AG20443 (cell line): ENCODE measurements at places on chromosomes 7 and 10.

DNA sequence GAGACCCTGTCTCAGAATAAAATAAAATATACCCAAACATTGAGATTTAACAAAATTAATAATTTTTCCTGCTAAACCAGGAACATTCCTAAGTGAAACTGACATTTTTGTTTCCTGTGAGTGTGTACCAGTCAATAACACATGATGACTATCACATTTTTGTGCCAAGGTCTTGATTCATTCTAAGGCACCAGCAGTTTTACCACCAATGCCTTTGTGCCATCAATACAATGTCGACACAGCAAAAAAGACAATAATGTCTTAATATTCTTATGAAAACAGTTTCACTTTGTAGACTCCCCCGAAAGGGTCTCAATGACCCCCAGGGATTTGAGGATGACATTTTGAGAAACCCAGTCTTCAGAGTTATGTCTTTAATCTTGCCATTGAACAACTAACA lies 7.2 kb upstream of the CADPS2 start:
- DNase-seq: no peak

- no peak for DNase-seq
Measured at GRCh38 chr7:15667991-15668390, 18.5 kb downstream of the MEOX2 start.

- no peak for DNase-seq
Measured at GRCh38 chr7:151717415-151717814, 159.5 kb downstream of the PRKAG2 start.

- no peak for DNase-seq
Measured at GRCh38 chr10:131928248-131929095, 27.7 kb downstream of the PPP2R2D start.

GRCh38 chr7:120583899-120584586 lies 273.9 kb downstream of the TSPAN12 start:
- peak; percentile 53 for DNase-seq

DNA sequence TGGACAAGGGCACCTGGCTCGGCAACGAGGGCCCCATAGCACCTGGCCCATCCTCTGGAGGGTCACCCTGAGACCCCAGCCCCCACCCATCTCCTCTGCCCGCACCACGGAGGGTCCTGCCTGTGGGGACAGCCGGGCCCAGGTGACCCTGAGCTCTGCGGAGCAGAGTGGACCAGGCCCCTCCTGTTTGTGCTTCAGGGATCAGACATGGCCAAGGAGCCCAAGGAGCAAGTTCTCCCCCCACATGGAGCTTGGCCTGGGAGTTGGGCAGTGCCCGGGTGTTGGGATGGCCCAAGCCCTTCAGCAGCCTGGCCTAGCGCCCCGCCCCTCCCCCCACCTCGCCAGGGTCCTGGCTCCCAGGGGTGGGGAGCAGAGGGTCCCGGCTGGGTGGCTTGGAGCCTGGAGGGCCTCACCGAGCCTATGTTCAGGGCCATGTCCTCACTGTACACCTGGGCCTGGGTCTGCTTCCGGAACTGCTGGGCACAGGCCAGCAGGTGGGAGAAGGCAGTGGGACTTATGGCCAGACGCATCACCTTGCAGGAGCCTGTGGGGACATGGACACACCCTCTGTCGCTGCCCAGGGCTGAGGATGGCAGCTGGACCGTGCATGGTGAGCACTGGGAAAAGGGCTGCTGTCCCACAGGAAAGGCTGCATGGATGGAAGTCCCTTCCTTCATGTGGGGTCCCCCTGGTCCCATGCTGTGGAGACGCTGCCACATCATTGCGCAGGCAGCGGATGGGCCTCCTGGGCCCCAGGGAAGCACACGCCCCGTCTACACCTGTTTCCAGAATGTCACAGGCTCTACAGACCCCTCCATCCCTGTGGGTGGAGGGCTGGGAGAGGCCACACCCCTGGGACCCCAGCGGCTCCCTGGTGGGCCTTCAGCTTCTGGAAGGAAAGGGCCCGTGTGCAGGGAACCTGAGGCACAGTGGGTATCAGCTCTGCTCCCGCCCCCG lies 49.2 kb upstream of the NKX6-2 start:
- no peak for DNase-seq

GRCh38 chr10:118002581-118002980 lies 44.2 kb downstream of the RAB11FIP2 start:
- no peak for DNase-seq

DNA sequence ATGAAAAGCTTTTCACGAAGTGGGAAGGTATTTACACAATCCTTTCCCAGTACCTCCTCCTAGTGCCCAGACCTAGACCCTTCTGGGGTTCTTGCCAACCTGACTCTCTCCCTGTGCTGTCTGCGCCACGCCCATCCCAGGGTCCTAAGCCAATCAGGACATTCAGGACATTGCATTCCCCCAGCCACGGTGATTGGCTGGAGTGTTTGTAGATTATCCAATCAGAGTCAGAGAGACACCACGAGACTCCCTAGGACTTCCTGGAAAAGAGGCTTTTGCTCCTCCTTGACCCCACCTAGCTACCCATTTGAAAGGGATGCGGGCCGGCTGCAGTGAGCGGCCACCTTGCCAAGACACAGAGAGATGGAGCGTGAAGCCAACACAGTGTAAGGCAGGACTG lies 3.5 kb upstream of the GDF2 start:
- DNase-seq: no peak

DNA sequence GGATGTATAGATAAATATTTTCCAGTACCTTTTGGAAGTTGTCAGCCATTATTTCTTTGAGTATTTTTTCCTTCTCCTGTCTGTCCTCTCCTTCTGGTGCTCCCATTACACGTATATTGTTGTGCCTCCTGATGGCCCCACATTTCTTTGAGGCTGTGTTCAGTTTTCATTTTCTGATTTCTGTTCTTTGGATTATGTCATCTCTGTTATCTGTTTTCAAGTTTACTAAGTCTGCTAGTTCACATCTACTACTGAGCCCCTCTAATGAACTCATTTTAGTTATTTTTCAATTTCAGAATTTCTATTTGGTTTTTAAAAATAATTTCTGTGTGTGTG lies 16.3 kb downstream of the RBM33 start:
- DNase-seq: no peak

GRCh38 chr10:44439239-44439957 lies 54.5 kb upstream of the CXCL12 start:
- peak; percentile 20 for DNase-seq

GRCh38 chr10:65861249-65861648 lies 1064.6 kb upstream of the LRRTM3 start:
- no peak for DNase-seq

- DNase-seq: no peak
Measured at GRCh38 chr10:55550236-55550635, 749.2 kb upstream of the PCDH15 start.

- DNase-seq: no peak
Measured at GRCh38 chr7:92794391-92794790, 42.0 kb downstream of the CDK6 start.

GRCh38 chr10:132298038-132298881 lies 9.5 kb downstream of the STK32C start:
- DNase-seq: no peak

- DNase-seq: peak; percentile 78
Measured at GRCh38 chr7:43112941-43113621, 634 bp downstream of the HECW1 start.

GRCh38 chr10:16011548-16011947 lies 151.2 kb upstream of the MINDY3 start:
- no peak for DNase-seq

DNA sequence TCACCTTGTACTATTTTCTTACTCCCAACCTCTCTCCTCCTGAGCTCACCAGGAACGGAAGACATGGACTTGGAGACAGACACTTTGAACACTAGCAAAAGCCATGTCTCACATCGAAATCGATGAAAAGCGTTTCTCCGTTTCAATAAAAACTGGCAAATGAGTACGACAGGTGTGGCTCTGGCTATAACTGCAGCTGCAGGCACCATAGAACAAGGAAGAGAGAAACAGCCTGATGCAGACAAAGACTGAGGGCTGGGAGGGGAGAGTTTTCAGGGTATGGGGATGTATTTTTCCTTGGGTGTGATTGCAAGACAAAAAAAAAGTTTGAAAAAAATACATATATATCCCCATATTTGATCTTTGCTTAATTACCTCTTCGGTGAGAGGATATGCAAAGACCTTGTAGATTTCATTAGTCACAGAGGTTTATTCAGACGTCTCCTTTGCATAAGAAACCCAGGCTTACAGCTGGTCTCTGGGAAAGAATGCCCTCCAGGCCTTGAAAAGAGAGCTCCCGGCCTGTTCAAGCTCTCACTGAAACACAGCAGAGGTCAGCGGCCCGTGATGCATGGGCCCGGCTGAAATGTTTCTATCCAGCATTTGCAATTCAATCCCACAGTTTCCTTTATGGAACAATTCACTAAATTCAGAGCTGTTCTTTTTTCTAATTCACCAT lies 63.1 kb downstream of the TLL2 start:
- DNase-seq: no peak

GRCh38 chr7:128076796-128077271 lies 45.6 kb upstream of the LRRC4 start:
- no peak for DNase-seq

DNA sequence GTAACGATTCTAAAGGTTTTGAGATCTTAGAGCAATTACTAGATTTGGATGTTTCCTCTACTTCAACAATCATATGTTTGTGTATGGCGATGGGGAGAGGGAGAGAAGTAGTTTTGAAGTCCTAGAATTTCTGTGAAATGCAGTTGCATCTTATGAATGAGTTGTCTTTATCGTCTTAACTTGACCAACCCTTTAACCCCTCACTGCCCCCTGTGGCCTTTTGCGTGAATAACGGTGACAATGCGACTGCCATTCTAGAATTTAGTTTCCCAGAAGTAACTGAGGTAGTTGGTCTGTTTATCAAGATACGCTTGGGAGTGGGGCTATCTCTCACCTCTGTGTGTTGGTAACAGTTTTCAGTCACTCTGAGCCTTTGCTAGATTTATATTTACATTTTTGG lies 204.6 kb downstream of the HDAC9 start:
- DNase-seq: no peak

DNA sequence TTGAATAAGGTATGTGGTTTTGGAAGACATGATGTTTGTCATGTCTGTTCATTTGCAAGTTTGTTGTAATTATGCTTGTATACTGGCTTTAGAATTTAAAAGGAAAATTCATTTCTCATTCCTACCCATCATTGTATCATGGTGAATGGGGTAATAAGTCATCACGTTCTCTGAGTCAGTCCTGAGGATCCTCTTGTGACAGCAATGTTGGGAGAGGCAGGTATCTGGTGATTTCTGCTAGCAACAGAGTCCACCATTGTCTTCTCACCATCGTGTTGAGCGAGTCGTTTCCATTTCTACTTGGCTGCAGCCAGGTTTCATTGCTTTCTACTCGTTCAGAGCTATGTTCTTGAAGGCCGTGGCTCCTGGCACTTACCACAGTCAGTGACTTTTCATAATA lies 16.3 kb downstream of the CUL1 start:
- no peak for DNase-seq

- no peak for DNase-seq
Measured at GRCh38 chr7:70344726-70345125, 746.5 kb downstream of the AUTS2 start.

- DNase-seq: no peak
Measured at GRCh38 chr10:5343561-5343960, 21.2 kb upstream of the UCN3 start.

- DNase-seq: no peak
Measured at GRCh38 chr7:51175316-51175991, 141.2 kb downstream of the COBL start.

DNA sequence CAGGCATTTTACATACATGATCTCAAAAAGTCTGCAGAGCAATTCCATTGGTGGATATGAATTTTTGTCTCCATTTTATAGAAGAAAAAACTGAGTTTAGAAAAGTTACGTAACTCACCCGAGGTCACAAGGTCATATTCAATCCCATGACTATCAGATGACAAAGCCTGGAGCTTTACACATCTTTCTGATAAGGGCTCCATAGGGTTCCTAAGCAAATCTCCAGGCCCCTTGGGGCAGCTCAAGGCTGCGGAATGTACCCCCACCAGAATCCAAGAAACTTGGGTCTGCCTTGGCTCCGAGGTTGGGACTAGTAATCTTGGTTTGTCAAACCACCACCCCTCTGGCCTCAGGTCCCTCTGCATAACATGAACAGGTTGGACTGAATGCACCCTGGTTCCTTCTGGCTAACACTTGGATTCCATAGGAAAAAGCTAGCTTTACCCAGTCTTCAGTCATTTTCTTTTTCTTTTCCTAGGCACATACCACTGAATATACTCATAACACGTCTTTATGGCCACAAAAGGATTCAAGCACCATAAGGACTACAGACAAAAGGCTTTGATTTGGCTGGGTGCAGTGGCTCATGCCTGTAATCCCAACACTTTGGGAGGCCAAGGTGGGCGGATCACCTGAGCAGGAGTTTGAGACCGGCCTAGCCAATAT lies 55.5 kb downstream of the PIP4K2A start:
- no peak for DNase-seq

DNA sequence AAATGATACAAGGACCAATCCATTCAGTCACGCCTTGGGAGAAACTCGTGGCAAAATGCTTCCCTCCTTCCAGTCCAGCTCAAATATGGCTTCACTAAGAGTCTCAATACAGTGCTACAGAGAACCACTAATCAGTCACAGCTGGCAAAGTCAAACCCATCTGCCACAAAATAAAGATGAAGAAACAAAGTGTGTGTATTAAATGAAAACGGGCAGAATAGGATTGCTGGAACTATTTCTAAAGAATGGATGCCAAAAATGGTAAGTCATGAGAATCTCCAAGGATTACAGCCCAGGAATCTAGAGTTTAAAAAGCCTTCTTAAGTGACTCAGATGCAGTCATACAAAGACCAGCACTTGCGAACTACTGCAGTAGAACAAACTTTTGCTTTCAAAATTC lies 61.9 kb downstream of the CACUL1 start:
- peak; percentile 83 for DNase-seq

GRCh38 chr10:91551856-91552255 lies 81.0 kb downstream of the PPP1R3C start:
- DNase-seq: peak; percentile 69

- DNase-seq: no peak
Measured at GRCh38 chr7:134378562-134378961, 61.8 kb upstream of the SLC35B4 start.

DNA sequence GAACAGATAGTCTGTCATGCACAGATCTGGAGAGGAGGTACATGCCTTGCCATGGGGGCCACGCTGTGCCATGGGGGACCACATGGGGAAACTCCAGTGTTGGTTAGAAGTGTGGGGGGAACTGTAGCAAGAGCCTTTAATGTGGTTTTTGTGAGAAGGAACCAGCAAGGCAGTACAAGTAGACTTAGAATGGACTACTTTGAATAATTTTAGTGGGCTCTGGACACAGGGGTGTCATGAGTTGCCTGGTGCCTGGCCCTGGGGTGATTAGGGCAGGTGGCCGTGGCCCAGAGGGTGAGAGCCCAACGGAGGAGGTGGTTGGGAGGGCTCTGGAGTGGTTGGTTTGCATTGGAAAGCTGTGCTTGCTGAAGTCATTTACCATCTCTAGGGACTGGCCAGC lies 77.2 kb downstream of the CXCL12 start:
- no peak for DNase-seq

GRCh38 chr10:36253731-36254130 lies 611.6 kb upstream of the FZD8 start:
- DNase-seq: no peak

GRCh38 chr10:73962386-73962785 lies 35.5 kb upstream of the VCL start:
- no peak for DNase-seq
